ENCODE measurements at places on chromosomes 12 and 14.
A peak's percentile ranks its signal among the peaks of the same experiment; 100 is the strongest.

- DNase-seq = peak; percentile 66
Measured at GRCh38 chr14:55336162-55336561, 64.9 kb downstream of the FBXO34 start.

- no peak for DNase-seq
Measured at GRCh38 chr12:126343321-126343720, 1278.1 kb downstream of the AACS start.

- no peak for DNase-seq
Measured at GRCh38 chr14:28305938-28306337, 460.6 kb upstream of the FOXG1 start.

- no peak for DNase-seq
Measured at GRCh38 chr14:89330236-89331002, 86.6 kb downstream of the FOXN3 start.

DNA sequence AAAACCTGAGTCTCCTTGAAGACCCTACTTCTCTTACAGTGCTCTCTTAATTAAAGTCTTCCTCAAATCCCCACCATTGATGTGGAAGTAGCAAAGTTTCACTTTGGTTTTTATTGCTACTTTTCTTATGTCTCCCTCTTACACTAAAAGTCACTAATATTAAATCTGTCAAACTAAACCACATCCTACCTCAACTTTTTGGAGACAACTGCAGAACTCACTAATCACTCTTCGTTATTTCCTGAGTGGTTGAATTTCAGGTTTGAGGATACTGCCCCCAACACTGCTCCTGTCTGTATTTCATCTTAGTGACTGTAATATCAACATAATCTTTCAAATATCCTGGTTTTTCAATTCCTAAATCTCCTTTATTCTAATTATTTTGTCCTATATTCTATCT, 213.0 kb upstream of the PDE3A start:
- no peak for DNase-seq

- no peak for DNase-seq
Measured at GRCh38 chr14:90536092-90536491, 139.3 kb downstream of the CALM1 start.

- no peak for DNase-seq
Measured at GRCh38 chr12:132806857-132807256, 21.8 kb downstream of the GOLGA3 start.

GRCh38 chr14:61603736-61604135, 91.6 kb upstream of the HIF1A start:
- no peak for DNase-seq

DNA sequence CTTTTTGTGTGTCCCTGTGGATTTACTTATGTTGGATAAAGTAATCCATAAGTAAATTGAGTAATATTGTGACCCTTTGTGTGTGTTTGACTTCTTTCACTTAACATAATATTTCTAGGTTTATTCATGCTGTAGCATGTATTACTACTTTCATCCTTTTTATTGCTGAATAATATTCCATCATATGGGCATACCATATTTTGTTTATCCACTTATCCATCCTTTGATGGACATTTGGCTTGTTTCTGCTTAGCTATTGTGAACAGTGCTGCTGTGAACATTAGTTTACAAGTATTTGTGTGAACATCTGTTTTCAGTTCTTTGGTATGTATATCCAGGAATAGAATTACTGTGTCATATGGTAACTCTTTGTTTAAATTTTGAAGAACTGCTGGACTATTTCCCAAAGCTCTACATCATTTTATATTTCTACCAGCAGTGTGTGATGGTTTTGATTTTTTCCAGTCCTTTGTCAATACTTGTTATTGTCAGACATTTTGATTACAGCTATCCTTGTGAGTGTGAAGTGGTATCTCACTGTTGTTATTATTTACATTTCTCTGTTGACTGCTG, 25.2 kb downstream of the G2E3 start:
- no peak for DNase-seq

DNA sequence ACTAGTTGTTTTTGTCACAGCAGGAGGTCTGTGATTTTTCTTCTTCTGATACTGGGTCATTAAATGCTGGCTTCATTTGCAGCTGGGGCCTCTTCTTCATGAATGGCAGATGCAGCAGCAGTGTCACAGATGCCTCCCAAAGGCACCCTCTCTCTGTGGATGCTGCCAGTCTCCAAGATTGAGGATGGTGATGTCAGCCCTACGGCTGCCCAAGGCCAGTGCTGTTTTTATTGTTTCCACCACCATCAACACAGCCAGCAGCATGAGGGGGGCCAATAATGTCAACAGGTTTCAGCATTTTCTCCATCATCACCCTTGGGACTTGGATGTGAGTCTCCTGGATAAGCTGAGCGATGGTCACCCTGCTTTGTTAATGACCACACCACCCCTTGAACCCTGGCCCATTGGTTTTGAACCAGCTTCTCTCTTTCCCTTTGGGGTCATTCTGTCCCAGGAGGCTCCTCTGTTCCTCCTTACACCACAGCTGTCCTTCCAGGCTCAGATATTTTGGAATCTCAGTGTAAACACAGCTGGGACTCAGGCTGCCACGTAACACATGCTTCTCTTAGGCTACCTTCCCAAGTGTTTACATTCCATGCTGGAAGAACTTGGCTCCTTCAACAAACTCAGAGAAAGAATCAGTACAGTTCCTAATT, 151.7 kb upstream of the DDHD1 start:
- DNase-seq = no peak

GRCh38 chr12:84150201-84150600, 762.4 kb downstream of the SLC6A15 start:
- peak; percentile 87 for DNase-seq

DNA sequence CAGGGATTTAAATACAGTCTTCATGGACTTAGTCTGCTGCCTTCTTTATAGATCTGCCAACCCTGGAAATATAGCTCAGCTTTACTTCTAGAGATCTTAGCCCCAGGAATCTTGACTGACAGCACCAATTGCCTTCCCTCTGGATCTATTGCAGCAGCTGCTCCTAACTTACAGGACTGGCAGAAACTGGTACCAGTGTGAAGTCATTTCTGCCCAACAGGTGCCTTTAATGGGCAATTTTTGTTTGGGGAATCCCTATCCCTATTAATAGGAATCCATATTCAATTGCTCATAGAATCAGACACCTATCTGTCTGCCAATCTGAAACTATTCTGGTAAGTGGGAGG, 27.2 kb downstream of the SPX start:
- DNase-seq = peak; percentile 77

- DNase-seq = no peak
Measured at GRCh38 chr14:56390859-56391258, 188.7 kb upstream of the TMEM260 start.

DNA sequence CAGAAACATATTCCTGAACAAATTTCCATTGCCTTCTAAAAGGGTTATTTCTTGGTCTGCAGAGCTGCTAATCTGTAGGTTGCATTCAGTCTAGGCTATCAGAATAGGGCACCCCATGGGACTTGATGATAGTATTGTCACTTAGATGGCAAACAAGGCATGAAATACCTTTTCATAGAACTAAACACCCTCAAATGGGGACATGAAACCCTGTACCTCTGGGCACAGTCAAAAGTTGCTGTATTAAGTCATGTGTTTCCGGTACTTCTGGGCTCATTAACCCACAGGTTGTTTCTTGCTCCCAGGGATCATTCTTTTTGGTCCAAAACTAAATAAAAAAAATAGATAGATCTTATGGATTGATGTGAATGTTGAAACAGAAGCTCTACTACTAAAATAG, 930.4 kb downstream of the NRXN3 start:
- DNase-seq = no peak

GRCh38 chr12:69999561-69999960, 174.5 kb downstream of the MYRFL start:
- DNase-seq = no peak

- DNase-seq = peak; percentile 59
Measured at GRCh38 chr14:66624336-66624937, 116.5 kb downstream of the GPHN start.

- no peak for DNase-seq
Measured at GRCh38 chr12:52285851-52286530, 5.3 kb downstream of the KRT81 start.

GRCh38 chr12:116306506-116306905, 29.0 kb upstream of the MED13L start:
- peak; percentile 61 for DNase-seq

DNA sequence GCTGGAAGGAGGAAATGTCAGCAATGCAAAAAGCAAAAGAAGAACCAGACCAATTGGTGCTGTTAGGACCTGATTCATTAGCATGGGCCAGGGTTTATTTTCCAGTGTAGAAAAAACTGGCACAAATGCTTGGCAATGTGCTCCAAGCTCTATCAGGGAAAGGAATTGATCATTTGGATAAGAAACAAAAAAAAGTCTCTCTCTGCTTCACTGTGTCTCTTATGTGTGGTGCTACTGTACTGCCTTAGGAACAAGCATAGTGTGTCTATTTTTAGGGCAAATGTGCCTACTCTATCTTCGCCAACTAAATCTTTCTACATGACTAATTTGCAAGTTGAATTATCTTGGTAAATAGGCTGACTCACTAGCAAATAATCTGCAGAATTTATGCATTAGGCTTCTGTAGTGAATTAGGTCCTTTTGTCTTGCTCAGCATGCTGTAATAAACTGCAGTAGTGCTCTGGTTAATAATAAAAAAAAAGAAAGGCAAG, 236.7 kb downstream of the MDGA2 start:
- DNase-seq = peak; percentile 19

- DNase-seq = no peak
Measured at GRCh38 chr12:132182711-132183365, 38.6 kb downstream of the NOC4L start.

DNA sequence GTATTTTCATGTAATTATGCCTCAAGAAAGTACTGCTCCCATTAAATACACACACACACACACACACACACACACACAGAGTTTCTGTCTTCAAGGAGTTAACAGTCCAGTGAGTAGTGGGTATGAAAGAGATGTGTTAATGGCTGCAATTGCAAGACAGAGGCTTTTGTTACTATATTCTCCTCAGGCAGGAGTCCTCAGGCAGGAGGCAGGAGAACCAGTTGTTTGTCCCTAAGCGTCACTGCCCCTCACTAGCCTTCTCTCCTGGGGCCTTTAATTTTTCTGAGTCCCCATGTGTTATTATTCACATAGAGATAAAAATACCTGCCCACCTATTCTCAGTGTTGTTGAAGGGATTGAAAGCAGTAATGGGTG, 31.2 kb downstream of the DAD1 start:
- no peak for DNase-seq

- DNase-seq = no peak
Measured at GRCh38 chr14:60532442-60532841, 23.5 kb downstream of the SIX6 start.

DNA sequence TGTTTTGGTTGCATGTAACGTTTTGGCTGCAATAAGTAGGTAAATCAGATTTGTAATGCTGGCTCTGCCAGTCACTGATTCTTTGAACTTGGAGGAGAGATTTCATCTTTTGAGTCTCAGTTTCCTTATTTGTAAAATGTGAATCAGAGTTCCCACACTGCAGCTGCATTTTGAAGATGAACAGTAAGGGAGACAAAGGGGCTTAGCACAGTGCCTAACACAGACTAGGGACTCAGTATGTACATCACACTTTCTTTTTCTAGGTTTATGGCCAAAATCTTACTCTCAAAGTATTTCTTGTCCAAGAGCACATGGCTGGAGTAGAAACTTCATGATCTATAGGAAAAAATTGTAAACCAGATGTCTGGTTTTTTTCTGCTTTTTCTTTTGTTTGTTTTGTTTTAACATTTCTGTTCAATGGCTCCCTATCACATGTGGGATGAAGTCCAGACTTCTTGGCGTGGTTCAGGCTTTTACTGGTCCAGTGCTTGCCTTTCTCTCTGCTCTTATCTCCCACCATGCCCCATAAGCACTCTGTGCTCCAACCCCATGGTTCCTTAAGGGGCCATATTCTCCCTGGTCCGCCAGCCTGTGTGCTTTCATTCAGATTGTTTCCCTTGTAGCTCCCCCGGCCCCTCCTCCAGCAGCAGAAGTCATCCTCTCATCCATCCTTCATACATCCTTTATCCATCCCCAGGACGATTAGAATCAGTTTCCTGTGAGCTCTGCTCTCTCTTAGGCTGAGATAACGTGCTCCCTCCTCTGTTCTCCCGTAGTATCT, 58.0 kb downstream of the SYNE2 start:
- DNase-seq = peak; percentile 56

DNA sequence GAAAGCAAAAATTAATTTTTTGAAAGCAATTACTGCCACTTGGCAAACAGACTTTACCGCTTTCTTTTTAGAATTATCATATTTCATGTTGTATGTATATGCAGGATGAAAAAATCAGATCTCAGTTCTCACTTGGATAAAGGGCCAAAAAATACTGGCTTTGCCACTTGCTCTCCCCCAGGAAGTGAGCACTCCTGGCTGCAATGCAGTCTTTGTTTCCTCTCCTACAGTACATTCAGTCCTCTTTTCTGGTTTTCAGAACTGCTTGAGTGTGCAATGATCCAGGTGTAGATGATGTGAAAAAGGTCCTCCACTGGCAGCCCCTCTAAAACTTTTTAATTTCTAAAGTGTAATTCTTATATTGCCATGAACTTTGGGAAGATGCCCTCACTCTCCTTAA, 183.4 kb downstream of the SLC25A21 start:
- no peak for DNase-seq

DNA sequence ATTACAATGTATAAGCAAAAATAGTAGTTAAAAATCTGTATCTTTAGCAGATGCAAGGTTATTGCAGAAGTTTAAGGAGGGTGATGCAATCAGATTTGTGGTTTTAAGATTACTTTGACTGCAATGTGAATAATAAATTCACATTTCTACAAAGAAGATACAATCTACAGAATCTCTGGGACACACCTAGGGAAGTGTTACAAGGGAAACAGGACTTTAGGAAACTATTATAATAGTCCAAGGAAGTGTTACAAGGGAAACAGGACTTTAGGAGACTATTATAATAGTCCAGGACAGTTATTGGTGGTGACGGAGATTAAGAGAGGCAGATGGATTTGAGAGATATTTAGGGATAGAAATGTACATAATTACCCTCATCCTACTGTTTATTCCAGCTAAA, 154.4 kb upstream of the GARIN6 start:
- no peak for DNase-seq

GRCh38 chr12:119659289-119659897, 8.5 kb upstream of the PRKAB1 start:
- DNase-seq = peak; percentile 40

- DNase-seq = no peak
Measured at GRCh38 chr14:89481196-89481595, 64.2 kb upstream of the FOXN3 start.

DNA sequence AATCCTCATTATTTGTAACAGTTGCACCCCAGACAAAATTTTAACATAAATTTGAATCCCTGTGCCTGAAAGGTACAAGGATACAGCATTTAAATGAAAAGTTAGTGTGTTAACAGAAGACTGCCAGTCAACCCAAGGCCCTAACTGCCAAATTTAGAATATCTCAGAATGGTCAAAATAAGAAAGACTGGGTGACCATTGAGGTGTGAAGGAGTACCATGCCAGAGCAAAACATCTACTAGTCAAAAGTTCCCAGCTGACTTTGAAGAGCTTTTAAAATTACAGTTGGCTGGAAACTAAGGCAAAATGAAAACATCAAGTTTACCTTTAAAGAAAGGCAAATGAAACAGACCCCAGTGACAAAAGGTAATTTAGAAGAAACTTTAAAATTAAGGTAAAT, 18.4 kb downstream of the SAV1 start:
- no peak for DNase-seq
